Activated T-cell treated with anti-CD3 and anti-CD28 coated beads, Interleukin-2, amount 50 U/mL, for 72 hours (primary cell): ENCODE measurements at places on chromosomes 3 and 15. TPM values are rescaled to one million over a fixed set of nuclear protein-coding genes. Genes with fewer than 3 reads are reported as not detected.

The SGO1 gene
- 31.5 TPM for total RNA-seq

GRCh38 chr15:64842096-64842939 is 603 bp downstream of the PLEKHO2 start:
- peak; percentile 13 for DNase-seq
- H3K4me1 ChIP-seq, result peaks cover 64% of the 10 kb centered on the region
- peak overlapping the region; percentile 81 for H3K4me3 ChIP-seq
- peaks cover 10% of the 10 kb centered on the region for H3K36me3 ChIP-seq
- no peaks in the 10 kb centered on the region for H3K27me3 ChIP-seq
- peak overlapping the region; percentile 82 for H3K27ac ChIP-seq

The XIRP1 gene
- 0.10 TPM for total RNA-seq

GRCh38 chr3:51931756-51932155 is 9.9 kb downstream of the RRP9 start:
- H3K27ac ChIP-seq, result no peak overlapping the region
- no peaks in the 10 kb centered on the region for H3K4me1 ChIP-seq
- no peaks in the 10 kb centered on the region for H3K27me3 ChIP-seq

DNA sequence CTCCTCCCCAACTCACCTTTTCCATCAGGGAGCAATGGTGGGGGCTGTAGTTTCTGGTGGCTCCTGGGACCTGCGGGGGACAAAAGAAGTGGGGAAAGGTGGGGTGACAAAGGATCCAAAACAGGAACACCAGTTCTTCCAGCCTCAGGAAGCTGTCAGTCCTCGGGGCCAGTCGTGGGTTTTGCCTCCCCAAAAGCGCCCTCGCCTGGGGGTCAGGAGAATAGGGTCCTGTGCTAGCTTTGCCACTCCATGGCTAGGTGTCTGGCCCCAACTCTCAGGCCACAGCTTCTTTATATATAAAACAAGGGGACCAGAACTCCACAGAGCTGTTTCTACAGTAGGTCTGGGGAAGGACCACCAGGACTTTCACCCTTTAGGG is 4.0 kb downstream of the CCDC9B start:
- no peaks in the 10 kb centered on the region for H3K27me3 ChIP-seq
- H3K36me3 ChIP-seq, result no peaks in the 10 kb centered on the region
- DNase-seq, result peak; percentile 19
- H3K4me3 ChIP-seq, result no peak overlapping the region
- H3K4me1 ChIP-seq, result peaks cover 18% of the 10 kb centered on the region
- no peak overlapping the region for H3K27ac ChIP-seq

- H3K4me1 ChIP-seq, result no peaks in the 10 kb centered on the region
- no peak for DNase-seq
- H3K36me3 ChIP-seq, result no peaks in the 10 kb centered on the region
- H3K27ac ChIP-seq, result no peak overlapping the region
Observed at GRCh38 chr3:104396974-104397669, 969.6 kb upstream of the ALCAM start.

The ITPR1 gene
- total RNA-seq, result 95.2 TPM

GRCh38 chr15:29140475-29141307 is 128.9 kb downstream of the NSMCE3 start:
- H3K27ac ChIP-seq, result no peak overlapping the region
- peaks cover 9% of the 10 kb centered on the region for H3K4me1 ChIP-seq
- H3K27me3 ChIP-seq, result peaks cover 62% of the 10 kb centered on the region
- no peaks in the 10 kb centered on the region for H3K36me3 ChIP-seq
- no peak for DNase-seq

- no peak overlapping the region for H3K27ac ChIP-seq
- H3K36me3 ChIP-seq, result no peaks in the 10 kb centered on the region
- DNase-seq, result no peak
- no peaks in the 10 kb centered on the region for H3K27me3 ChIP-seq
- no peaks in the 10 kb centered on the region for H3K4me1 ChIP-seq
- no peak overlapping the region for H3K4me3 ChIP-seq
Observed at GRCh38 chr3:112888381-112889085, 41.9 kb upstream of the CD200R1L start.

DNA sequence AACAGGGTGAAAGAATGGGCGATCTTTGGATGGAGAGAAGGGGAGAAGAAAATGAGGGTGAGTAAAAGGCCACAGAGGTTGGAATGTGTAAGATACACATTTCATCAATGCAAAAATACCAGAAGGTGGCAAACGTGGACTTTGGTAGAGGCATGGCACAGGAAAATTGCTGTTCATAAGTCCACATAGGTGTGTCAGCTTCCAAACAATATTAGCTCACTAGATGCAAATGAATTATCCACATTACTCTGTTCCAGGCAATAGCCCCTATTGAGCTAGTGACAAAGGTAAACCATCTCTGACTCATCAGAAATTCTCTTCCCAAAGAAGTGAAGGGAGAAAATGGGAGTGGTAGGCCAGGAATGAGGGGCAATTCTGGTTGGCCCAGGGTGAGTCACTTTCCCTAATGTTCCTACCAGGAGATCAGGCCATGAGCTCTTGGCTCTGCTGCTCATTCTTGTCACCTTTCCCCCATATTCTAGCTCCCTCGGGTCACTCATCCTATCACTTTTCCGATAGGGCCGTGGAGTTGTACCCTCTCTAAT is 19.9 kb downstream of the ACKR2 start:
- H3K27me3 ChIP-seq, result peaks cover 12% of the 10 kb centered on the region
- H3K4me1 ChIP-seq, result peaks cover 7% of the 10 kb centered on the region
- no peaks in the 10 kb centered on the region for H3K36me3 ChIP-seq
- H3K27ac ChIP-seq, result no peak overlapping the region
- no peak for DNase-seq

The ABHD17C gene
- total RNA-seq, result 9.1 TPM

The ARMC8 gene
- total RNA-seq, result 40.2 TPM

DNA sequence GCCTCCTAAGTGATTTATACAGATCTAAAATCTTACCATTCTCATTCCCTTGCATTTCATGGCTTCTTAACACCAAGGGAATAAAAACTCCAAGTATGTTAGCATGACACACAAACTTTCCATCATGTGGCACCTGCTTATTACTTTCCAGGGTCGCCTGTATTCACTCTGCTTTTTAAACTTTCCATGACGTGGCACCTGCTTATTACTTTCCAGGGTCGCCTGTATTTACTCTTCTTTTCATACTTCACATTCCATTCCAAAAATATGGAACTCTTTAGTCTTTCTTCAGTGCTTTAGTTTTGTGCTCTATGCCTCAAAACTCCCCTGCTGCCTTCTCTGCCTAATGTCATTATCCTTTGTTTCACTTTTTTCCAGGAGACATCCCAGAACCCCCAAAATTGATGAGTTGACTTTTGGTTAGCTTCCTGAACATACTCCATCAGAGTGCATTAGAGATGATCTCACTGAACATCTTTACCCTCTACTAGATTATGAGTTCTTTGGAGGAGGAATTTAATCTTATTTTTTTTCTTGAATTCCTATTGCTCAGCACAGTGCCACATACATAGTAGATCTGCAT is 47.0 kb downstream of the CALML4 start:
- H3K4me3 ChIP-seq, result no peak overlapping the region
- no peak overlapping the region for H3K27ac ChIP-seq
- peaks cover 4% of the 10 kb centered on the region for H3K36me3 ChIP-seq
- no peaks in the 10 kb centered on the region for H3K27me3 ChIP-seq
- DNase-seq, result no peak

DNA sequence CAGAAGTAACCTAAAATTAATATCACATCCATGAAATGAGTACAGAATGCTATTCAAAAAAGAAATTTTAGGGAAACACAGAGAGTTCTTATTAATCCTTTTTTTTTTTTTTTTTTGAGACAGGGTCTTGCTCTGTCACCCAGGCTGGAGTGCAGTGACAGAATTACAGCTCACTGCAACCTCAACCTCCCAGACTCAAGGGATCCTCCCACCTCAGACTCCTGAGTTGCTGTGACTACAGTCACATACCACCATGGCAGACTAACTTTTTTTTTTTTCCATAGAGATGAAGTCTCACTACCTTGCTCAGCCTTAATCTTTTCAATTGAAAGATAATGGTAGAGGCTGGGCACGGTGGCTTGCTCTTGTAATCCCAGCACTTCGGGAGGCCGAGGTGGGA is 6.3 kb upstream of the CRTC3 start:
- H3K36me3 ChIP-seq, result no peaks in the 10 kb centered on the region
- no peaks in the 10 kb centered on the region for H3K4me1 ChIP-seq
- DNase-seq, result no peak
- no peaks in the 10 kb centered on the region for H3K27me3 ChIP-seq

DNA sequence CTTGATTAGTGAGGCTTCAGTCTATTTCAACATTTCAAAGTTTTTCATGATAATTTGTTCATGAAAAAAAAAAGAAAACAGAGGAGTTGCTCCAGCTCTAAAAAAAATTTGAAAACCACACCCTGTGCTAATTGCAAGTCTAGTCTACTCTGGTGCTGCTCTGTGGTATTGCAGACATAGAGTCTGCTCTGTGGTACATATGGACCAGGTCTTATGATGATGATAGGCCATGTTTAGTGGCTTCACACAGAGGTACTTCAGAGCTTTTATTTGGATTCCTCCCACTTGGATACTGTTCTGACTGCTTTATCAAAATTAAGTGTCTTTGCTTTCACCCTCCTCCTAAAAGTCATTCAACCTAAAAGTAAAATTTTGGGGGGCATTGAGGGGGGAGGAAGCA is 160.8 kb downstream of the ALCAM start:
- peaks cover 22% of the 10 kb centered on the region for H3K4me1 ChIP-seq
- no peaks in the 10 kb centered on the region for H3K27me3 ChIP-seq
- no peak overlapping the region for H3K4me3 ChIP-seq
- no peaks in the 10 kb centered on the region for H3K36me3 ChIP-seq

The PLSCR2 gene
- total RNA-seq, result 0.34 TPM

- H3K36me3 ChIP-seq, result no peaks in the 10 kb centered on the region
- H3K4me1 ChIP-seq, result peaks cover 9% of the 10 kb centered on the region
- no peaks in the 10 kb centered on the region for H3K27me3 ChIP-seq
- H3K27ac ChIP-seq, result no peak overlapping the region
- H3K4me3 ChIP-seq, result no peak overlapping the region
Observed at GRCh38 chr3:143413372-143413771, 293.8 kb downstream of the CHST2 start.

DNA sequence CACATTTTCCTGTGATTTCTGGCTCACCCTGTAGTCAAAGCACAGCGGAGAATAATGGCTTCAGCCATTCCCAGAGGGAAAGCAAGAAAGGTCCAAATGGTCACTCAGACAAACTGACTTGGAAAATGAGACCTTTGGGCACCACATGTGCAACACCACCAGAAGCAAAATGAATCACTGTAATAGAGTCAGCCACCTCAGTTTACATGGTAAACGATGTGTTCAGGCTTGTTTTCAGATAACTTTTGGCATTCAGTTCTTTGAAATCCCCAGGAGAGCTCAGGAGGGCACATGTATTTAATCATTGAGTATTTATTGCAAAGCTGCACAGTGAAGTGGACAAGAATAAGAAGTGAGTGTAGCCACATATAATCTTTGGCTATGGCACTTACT is 38.4 kb upstream of the ALCAM start:
- no peak overlapping the region for H3K27ac ChIP-seq
- no peak overlapping the region for H3K4me3 ChIP-seq
- DNase-seq, result no peak
- H3K4me1 ChIP-seq, result peaks cover 1% of the 10 kb centered on the region

- peaks cover 65% of the 10 kb centered on the region for H3K4me1 ChIP-seq
- DNase-seq, result peak; percentile 37
- H3K4me3 ChIP-seq, result no peak overlapping the region
- H3K36me3 ChIP-seq, result peaks cover 5% of the 10 kb centered on the region
- no peaks in the 10 kb centered on the region for H3K27me3 ChIP-seq
- H3K27ac ChIP-seq, result peak overlapping the region; percentile 7
Observed at GRCh38 chr3:133592843-133593242, 19.4 kb downstream of the CDV3 start.

DNA sequence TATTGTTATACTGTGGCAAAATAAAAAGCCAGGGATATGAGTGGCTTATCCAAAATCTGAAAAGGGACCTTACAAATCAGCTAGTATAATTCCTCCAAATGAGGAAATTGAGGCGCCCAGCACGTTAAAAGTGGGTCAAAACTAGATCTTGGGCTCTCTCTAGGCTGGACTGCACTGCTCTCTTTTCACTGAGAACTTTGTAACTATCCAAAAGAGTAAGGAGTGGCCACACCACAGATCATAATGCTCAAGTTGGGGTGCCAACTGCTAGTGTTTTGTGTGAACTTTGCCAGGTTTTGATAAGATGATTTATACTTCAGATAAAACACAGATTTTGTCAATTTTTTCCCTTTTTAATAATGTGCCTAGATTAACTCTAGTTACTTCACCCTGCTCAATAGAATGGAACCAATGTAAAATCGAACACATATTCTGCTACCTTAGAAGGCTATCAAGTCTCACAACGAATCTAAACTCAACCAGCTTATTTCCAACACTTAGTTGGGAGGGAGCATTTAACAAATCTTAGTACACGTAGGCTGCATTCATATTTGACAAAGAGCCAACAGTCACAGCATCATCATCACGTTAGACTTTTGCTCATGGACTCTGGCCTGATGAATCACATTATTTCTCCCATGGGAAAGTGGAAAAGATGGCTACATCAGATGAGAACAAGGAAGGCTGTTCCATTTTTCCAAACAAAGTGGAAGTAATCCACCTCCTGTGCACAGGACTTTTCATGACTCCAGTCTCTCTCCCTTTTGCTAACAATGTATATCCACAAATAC is 64.4 kb downstream of the ABI3BP start:
- H3K27ac ChIP-seq, result no peak overlapping the region
- H3K4me3 ChIP-seq, result no peak overlapping the region
- no peaks in the 10 kb centered on the region for H3K4me1 ChIP-seq
- DNase-seq, result no peak
- peaks cover 11% of the 10 kb centered on the region for H3K27me3 ChIP-seq
- no peaks in the 10 kb centered on the region for H3K36me3 ChIP-seq

The DPP8 gene
- total RNA-seq, result 36.1 TPM

DNA sequence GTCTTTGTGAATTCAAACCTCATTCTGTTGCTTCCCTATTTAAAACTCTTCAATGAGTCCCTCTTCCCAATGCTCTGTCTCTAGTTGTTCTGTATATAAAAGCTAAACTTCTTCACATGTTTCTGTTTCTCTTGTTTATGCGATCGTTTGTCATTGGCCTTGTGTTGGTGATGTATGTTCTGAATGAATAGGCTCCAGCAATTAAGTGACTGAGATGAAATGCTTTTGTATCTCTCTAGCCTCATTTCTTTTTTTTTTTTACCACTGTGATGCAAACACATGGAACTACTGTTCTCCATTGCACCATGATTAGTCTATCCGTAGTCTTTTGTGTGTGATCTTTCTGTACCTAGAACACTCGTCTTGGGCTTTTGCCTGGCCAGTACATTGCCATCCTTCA is 380.5 kb upstream of the TPRG1 start:
- H3K27me3 ChIP-seq, result peaks cover 10% of the 10 kb centered on the region
- no peak for DNase-seq
- no peak overlapping the region for H3K4me3 ChIP-seq
- no peak overlapping the region for H3K27ac ChIP-seq
- H3K4me1 ChIP-seq, result peaks cover 8% of the 10 kb centered on the region

- peaks cover 19% of the 10 kb centered on the region for H3K27me3 ChIP-seq
- H3K4me1 ChIP-seq, result peaks cover 19% of the 10 kb centered on the region
- H3K27ac ChIP-seq, result no peak overlapping the region
- H3K36me3 ChIP-seq, result no peaks in the 10 kb centered on the region
- DNase-seq, result no peak
- no peak overlapping the region for H3K4me3 ChIP-seq
Observed at GRCh38 chr15:74722591-74722990, 2.7 kb downstream of the CYP1A1 start.

- no peak overlapping the region for H3K27ac ChIP-seq
- H3K4me3 ChIP-seq, result no peak overlapping the region
- peaks cover 73% of the 10 kb centered on the region for H3K4me1 ChIP-seq
- H3K36me3 ChIP-seq, result peaks cover 8% of the 10 kb centered on the region
- H3K27me3 ChIP-seq, result no peaks in the 10 kb centered on the region
- no peak for DNase-seq
Observed at GRCh38 chr3:28247286-28247685, 5.9 kb downstream of the CMC1 start.
